ENCODE measurements at places on chromosomes 12 and 14.
A peak's percentile ranks its signal among the peaks of the same experiment; 100 is the strongest.

GRCh38 chr12:45701296-45701695 is 28.2 kb upstream of the ARID2 start:
- DNase-seq: no peak

GRCh38 chr12:68573406-68573805 is 37.3 kb upstream of the RAP1B start:
- no peak for DNase-seq

DNA sequence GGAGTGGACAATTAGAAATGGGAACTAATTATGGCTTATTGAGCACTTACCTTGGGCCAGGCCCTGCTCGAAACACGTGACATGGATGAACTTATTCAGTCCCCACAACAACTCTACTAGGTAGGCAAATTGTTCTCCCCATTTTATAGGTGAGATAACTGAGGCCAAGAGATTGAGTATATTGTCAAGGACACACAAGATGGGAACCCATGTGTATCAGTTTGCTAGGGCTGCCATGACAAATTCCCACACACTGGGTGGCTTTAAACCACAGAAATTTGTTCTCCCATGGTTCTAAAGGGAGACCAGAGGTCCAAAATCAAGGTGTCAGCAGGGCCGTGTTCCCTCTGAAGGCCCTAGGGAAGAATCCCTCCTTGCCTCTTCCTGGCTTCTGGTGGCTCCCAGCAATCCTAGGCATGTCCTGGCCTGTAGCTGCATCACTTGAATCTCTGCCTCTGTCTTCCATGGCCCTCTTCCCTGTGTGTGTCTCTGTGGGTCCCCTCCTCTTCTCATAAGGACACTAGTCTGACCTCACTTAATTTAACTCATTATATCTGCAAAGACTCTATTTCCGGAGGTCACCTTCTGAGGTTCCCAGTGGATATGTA is 128.8 kb downstream of the CHST11 start:
- DNase-seq: no peak

- peak; percentile 77 for DNase-seq
These were observed 464.6 kb downstream of the PCNX1 start for GRCh38 chr14:71371711-71372396.

- DNase-seq: no peak
These were observed 199.8 kb upstream of the RBM19 start for GRCh38 chr12:114165921-114166320.

DNA sequence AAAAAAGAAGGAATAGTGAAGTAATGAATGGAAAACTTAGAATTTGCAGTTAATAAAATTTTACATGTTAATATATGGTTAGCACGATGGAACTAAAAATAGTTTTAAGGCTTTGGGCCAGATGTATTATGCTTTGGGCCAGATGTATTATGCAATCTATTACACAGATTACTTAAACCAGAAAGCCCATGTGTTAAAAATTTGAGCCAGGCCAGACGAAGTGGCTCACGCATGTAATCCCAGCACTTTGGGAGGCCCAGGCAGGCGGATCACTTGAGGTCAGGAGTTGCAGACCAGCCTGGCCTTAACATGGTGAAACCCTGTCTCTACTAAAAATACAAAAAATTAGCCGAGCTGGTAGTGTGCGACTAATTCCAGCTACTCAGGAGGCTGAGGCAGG is 17.2 kb downstream of the IFT81 start:
- no peak for DNase-seq

DNA sequence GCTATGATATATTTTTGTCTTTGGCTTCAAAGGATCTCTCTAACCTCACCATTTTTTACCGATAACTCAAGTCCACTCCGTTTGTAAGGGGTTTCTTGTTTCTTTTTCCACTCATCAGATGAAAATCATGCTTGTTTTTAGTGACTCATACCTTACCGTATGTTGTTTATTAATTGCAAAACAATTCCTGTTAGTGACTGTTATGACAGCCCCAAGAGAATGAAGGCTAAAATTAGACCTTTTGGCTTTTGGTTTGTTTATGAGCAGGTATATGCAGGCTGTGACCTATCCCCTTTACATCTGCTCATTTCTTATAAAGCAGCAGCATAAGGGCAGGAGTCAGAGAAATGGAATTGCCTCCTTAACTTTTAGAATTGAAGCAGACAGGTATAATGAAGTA is 319.8 kb downstream of the CEP128 start:
- no peak for DNase-seq

- peak; percentile 64 for DNase-seq
These were observed 45.6 kb upstream of the BCL2L14 start for GRCh38 chr12:12024911-12025682.

DNA sequence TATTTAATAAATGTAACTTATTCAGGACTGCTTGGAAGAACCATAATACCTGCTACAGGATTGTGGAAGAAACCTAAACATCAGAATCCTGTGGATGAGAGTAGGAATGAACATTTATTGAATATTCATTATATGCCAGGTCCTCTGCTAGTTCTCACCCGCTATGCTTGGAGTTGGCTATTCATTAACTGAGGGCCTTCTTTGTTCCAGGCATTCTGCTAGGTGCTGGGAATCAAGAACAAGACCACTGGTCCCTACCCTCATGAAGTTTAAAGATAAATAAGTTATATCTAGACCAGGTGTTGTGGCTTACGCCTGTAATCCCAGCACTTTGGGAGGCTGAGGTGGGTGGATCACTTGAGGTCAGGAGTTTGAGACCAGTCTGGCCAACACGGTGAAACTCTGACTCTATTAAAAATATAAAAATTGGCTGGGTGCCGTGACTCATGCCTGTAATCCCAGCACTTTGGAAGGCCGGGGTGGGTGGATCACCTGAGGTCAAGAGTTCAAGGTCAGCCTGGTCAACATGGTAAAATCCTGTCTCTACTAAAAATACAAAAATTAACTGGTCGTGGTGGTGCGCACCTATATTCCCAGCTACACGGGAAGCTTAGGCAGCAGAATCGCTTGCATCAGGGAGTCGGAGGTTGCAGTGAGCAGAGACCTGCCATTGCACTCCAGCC is 3.8 kb upstream of the TULP3 start:
- no peak for DNase-seq

DNA sequence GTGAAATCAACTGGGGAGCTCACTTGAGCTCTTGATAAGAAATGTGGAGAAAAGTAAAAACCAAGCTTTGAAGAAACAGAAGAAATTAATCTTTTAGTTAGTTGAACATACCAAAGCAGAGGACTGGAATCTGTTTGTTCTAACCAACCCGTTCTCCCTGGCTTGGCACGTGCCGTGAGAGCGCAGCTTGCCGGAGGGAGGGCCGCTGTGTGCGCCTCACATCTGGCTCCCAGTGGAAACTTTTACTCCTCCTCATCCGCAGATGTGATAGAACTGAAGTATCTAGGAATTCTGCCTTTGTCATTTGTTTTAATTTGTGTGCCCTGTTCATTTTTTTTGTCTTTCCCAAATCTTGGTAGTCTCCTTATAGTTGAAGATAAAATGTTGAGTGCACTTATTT is 64.9 kb downstream of the DDX51 start:
- DNase-seq: no peak

- DNase-seq: no peak
These were observed 20.8 kb downstream of the CFAP251 start for GRCh38 chr12:121939186-121939585.

GRCh38 chr12:116969615-116970585 is 59.1 kb downstream of the FBXW8 start:
- DNase-seq: no peak

GRCh38 chr12:115840159-115840558 is 437.3 kb downstream of the MED13L start:
- DNase-seq: no peak

GRCh38 chr12:62001424-62001823 is 258.8 kb upstream of the USP15 start:
- DNase-seq: no peak

DNA sequence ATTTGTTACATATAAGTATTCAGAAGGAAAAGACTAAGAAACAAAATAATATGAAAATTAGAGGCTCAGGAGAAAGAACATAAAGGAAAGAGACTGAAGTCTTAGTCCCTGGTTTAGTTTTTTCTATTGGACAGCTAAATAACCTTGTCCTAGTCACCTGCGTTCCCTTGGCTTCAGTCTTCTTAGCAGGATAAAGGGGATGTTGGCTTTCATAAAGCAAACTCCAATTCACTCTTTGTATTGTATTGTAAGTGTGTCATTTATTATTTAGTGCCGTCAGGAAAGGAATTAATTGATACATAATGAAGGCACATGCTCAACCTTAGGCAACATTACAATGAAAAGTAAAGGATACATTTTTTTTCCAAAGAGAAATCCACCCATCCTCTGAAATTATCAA is 190.3 kb upstream of the PPFIA2 start:
- no peak for DNase-seq

DNA sequence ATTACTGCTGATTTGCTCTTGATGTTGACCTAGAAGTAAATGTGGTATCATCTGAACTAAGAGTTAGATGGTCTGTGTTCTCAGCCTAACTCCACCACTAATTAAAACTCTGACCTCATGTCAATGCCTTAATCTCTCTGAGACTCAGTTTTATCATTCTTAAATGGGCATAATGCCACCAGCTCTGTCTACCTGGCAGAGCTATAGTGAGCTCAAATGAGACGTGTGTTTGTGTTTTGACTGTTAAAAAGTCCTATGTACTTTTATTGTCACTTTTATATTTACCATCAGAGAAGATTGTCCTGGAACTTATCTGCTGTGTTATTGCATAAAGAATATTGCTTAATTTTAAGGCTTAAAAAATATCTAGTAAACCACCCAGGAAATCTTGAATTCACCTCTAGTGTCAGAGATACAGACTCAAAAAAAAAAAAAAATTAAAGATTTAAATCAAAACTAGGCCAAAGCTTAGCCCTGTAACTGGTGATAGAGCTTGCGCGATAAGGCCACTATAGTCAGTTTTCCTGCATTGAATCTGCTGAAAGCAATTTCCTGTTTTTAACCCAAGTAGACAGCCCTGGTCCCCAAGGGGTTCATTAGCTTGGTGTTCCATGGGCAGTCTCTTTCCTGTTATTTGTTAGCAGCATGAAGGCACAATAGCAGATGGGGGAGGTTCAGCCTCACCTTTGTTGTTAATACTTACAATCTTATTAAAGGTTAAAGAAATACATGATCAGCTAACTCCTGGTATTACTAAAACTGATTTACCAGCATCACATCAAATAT is 261.8 kb downstream of the ATP23 start:
- DNase-seq: no peak

DNA sequence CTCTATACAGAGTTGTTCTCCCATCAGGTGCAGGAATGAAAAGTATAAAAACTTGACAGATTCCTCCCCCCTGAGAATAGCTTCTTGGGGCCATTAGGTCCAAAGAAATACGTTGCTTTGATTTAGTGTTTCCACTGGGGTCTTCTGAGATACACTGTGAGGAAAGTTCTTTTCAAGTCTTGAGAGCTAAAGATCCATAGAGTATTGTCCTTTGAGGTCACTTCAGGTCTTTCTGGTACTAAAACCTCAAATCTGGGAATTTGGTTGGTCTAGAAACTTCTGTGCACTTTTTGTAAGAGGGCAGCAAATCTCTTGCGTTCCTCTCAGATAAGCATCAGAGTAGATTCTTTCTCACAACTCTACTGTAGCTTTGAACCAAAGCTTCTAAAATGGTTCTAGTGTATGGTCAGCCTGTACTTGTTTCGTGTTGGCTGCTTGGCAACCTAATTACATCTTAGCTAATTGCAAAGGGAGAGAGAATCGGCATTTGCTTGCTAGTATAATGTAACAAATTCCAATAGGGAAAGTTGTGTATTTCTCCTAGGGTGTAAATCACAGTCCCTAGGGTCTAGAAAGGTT is 10.0 kb downstream of the SRSF5 start:
- no peak for DNase-seq

Data from activated CD4-positive, alpha-beta T cell treated with anti-CD3 and anti-CD28 coated beads, Interleukin-2, Interleukin-4, amounts not matched to agents 100 ng/mL and 50 ng/mL, durations not matched to agents 16 hours and 8 hours (primary cell).